ENCODE measurements at places on chromosomes 6 and 20.

- no peak for DNase-seq
These were observed 9.6 kb downstream of the ABHD12 start for GRCh38 chr20:25380945-25381614.

GRCh38 chr6:33007831-33008400 is 1.5 kb downstream of the HLA-DOA start:
- DNase-seq: no peak

DNA sequence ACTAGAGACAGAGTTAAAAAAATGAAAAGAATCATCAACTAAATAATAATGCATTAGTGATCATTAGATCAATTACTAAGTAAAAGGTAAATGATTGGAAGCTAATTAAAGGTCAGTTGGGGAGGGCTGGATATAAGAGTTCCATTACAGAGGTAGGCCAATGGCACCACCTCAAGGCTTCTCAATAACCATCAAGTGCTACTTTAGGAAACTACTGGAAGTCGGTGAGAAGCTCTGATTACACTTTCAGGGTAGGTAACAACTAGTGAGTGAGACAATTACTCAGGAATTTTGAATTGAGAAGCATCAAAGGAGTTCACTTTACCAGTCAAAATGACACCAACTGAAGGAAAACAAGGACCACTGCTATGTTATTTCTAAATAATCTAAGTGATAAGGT is 90.2 kb upstream of the HDAC2 start:
- DNase-seq: no peak

GRCh38 chr6:1864496-1864895 is 254.8 kb downstream of the FOXC1 start:
- no peak for DNase-seq

GRCh38 chr6:28443112-28443773 is at the start of gene ZSCAN23:
Gene ZSCAN23, minus strand, starts transcription at chr6:28443491. Its CDS starts 7,225 bp downstream, at chr6:28436266.
- peak; percentile 85 for DNase-seq

- no peak for DNase-seq
These were observed 38.9 kb upstream of the SLC4A11 start for GRCh38 chr20:3277686-3278465.

- no peak for DNase-seq
These were observed 182.0 kb upstream of the MYLIP start for GRCh38 chr6:15946701-15947385.

DNA sequence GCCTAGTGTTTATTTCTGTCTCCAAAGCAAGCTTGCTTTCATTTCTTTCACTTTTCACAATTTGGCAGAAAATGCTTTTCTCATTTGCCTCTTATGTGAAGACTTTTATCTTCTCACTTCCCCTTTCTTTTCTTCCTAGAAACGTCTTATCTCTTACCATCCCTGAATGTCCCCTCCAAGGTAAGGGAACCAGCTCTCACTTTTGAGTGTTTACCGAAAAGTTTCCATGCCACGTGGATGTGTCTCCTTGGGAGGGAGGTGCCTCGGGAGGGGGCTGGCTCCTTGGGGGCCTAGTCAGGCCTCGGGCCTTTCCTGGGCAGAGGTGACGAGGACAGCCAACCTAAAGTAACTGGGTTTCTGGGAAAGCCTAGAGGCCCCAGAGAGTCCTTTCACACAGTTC is 127.4 kb downstream of the CD24 start:
- peak; percentile 63 for DNase-seq

DNA sequence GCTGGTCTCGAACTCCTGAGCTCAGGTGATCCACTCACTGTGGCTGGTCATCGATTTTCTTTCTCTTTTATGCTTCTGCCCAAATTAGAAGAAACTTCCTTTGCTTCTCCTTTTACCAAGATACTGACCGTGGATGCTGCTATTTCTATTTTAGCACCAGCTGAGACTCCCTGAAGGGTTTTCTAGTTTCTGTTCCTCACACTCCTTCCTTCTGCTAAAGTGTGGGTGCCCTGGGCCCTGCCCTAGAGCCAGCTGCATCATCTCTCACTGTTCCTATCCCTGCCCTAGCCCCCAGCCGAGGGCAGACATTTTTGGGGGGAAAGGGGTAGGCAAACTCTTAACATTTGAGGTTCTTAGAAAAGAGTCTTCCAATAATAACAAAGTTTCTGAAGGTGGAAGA is 6.3 kb downstream of the SMOC2 start:
- DNase-seq: peak; percentile 95

DNA sequence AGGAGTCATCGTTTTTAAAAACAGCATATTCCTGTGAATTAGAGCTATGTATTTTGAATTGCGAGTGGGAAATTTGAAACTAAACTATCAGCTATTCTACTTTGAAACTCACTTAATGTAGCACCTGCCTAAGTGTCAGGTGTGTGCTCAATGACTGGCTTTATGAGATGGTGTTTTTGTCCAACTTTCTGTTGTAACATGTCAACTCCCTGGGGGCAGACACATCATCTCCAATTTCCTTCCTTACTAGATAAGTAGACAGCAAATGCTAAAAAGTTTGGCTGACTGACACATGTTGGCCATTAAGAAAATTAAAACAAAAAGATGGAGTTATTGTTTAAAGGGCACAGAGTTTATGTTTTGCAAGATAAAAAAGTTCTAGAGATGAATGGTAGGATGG is 226.9 kb downstream of the TFAP2B start:
- DNase-seq: no peak

DNA sequence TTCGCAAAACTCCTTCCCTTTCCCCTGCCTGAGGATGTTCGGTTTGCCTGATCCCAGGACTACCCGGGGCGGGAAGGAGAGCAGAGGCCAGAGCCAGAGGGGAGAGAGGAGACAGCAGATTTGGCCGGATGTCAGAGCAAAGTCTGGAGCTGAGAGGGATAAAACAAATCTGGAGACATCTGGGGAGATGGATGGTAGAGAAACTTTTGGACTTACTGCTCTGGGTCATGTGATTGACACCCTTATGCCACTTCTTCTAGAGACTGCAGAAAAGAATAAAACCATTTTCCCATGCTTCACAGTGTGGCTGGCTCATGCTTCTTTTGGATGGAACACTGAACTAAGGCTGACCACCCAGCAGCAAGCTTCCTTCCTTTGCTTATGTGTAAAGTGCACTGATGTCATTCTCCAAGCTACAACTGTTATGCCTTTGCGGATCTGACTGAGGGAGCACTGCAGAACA is 174.7 kb downstream of the FOXC1 start:
- no peak for DNase-seq

DNA sequence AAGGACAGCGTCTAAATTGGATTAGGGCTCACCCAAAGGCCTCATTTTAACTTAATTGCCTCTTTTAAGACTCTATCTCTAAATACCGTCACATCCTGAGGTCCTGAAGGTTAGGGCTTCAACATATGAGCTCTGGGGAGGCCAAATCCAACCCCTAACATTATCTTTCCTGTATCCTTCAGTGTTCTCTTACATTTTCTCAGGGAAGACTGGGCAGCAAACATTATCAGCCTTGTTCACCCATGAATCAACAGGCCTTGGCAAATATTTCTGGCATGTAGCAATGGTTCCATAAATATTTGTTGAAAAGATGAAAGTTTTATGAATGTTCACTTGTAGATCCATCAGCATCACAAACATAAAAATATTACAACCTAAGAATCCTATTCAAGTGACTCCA is 24.6 kb upstream of the FOXF2 start:
- no peak for DNase-seq

GRCh38 chr20:25272223-25273000 is 24.5 kb downstream of the PYGB start:
- no peak for DNase-seq

DNA sequence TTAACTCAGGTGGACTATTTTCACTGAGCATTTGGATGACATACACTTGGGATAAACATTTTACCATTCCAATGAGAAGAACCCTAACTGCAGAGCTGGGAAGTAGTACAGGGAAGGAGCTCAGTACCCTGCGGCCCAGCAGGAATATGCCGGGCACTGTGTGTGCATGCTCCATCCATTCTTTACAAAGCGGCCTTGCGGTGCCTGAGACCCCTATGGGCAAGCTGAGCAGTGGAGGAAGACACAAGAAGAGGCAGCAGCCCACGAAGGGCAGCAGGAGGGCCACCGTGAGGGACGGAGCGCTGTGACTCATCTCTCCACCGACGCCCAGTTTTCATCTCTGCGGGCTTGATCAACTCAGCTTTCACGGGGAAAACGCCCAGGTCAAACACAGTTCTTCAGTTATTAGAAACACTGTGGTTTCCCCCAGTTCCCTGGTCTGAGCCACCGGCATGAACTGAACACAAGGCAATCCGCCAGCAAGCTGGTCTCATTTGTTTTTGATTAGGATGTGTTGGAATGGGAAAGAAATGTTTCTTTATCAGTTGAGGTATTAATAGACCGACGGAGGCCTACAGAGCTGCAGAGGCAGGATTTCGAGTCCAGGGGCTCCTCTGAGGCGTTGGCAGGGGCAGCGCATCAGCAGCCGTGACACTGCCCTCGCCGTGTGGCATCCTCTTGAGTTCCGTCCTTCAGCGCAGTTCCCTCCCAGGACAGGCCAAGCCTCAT is 44.9 kb downstream of the IRF4 start:
- no peak for DNase-seq
